ENCODE measurements at places on chromosomes 3 and 15. TPM values are rescaled to one million over a fixed set of nuclear protein-coding genes. Genes with fewer than 3 reads are reported as not detected.

The KCNAB1 gene
- total RNA-seq: 4.9 TPM

The PLA2G4F gene
- 3.1 TPM for total RNA-seq

The TMEM266 gene
- total RNA-seq: 0.16 TPM

The SCAMP5 gene
- total RNA-seq: 6.9 TPM

The GOLGA6D gene
- not detected for total RNA-seq

The CORO2B gene
- 4.2 TPM for total RNA-seq

The MCTP2 gene
- 37.3 TPM for total RNA-seq

The ZNF860 gene
- total RNA-seq: 9.6 TPM

The CDHR4 gene
- total RNA-seq: not detected

The CISH gene
- 5.0 TPM for total RNA-seq

The MAPK6 gene
- 50.8 TPM for total RNA-seq

The COL6A5 gene
- 6.1 TPM for total RNA-seq

All from urinary bladder (tissue), 4 donors.